NCI-H446 (cell line): ENCODE measurements at places on chromosomes 11 and 22.

DNA sequence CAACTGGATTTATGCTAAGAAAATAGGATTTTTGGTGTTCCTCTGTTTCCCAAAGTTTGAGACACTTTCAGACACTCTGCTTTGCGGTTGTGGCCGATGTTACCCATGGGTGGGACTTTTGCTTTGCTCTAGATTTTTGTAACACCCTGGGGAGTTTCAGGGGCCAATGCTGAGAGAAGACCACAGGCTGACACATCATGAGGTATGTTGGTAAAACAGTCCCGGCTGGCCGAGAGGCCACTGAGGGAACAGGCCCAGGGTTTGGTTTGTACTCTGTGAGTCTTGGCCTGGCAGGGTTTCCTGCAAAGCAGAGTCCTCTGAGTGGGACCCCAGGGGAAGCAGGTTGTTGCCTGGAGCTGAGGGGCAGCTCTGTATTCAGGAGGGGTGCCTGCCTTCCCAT is 78.5 kb upstream of the PITPNB start:
- no peak for DNase-seq

DNA sequence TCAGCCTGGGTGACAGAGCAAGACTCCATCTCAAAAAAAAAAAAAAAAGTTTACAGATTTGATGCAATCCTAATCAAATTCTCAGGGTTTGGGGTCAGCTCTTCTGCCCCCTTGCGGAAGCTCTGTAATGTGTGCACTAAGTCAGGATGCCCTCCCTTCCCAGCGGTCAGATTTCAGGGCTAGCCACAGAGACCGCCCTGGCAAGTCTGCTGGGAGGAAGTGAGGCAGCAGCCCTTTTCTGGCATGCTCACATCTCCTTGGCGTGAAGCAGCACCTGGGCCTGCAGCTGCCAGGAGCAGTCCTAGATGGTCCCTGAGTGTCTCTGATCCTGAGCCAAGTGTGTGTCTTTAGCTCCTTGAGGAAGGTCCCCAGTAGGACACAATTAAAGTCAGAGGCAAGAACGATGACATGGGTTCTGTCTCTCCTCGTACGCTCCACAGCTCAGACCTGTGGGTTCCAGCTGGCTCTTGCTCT is 10.9 kb upstream of the APOBEC3C start:
- peak; percentile 41 for DNase-seq

- no peak for DNase-seq
Observed at GRCh38 chr22:46363611-46364321, 28.3 kb downstream of the TRMU start.

- DNase-seq: no peak
Observed at GRCh38 chr11:131560287-131560686, 189.9 kb downstream of the NTM start.

GRCh38 chr11:103170865-103171264 is 61.6 kb downstream of the DYNC2H1 start:
- DNase-seq: no peak

DNA sequence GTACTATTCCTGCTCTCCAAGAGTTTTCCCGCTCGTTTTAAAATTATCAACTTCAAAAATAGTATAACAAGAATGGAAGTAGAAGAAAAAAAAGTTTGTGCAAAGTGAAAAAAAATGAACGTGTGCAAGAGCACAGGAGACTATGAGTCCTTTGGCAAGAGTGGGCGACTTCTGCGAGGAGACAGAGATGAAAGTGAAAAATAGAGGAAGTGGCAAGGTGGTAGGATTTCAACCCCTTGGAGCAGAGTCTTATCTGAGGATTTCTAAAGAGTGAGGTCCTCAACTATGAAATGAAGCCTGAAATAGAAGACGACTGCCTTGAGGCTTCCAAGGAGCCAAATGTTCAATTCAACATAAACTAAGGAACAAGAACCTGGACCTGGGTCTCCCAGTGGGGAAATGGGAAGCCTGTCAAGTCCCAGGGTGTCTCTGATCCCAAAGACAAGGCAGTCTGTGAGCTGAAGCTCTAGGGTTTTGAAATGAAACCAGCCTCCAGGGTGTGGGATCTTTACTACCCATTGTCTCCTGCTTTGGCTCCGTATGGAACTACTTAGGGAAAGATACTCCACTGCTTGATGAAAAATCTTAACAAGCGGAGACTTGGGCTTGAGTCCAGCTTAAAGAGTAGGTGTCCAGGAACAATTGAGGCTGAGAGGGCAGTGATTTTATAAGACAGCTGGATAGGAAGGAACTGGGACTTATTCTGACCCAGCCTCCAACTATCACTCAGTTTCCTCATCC is 4.8 kb downstream of the P4HA3 start:
- no peak for DNase-seq
